ENCODE measurements at places on chromosomes 7 and 10.

- no peak for DNase-seq
These were observed 134.1 kb upstream of the KLF14 start for GRCh38 chr7:130868139-130868538.

DNA sequence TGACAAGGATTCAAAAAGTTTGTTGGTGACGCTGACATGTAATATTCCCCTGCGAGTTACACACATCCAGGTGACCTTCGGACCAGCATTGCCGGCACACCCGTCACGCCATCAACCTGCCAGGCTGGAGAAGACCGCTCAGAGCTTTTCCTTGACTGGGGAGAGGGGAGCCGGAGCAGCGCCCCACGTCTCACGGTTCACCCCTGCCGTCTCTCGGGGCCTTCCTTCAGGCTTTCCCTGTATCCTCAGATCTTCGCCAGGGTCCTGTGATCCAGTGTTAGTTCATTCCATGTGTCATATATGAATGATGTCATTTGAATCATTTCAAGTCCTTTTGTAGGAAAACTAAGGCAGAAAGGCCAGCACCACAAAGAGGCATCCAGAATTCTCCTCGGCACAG lies 127.8 kb downstream of the MGMT start:
- DNase-seq, result no peak

- no peak for DNase-seq
These were observed 177.5 kb downstream of the HPSE2 start for GRCh38 chr10:99057936-99058690.

GRCh38 chr7:34133356-34133982 lies 228.1 kb downstream of the BMPER start:
- DNase-seq, result no peak

DNA sequence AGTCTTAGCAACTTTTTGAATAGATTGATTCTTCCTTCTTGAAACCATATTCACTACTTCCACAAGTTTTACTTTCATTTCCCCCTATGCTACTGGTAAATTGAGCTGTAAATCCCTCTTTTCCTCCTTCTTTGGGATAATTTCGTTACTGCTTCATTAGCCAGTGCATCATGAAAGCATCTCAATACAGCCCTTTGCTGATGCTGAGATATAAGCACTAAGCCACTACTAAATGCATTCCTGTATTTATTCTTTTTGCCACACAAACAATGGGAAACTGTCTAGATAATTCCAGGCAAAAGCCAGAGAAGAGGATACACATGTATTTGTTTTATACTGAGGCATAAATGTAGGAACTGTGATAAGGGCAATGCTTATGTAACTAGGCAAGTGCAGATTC lies 313.9 kb downstream of the NXPH1 start:
- DNase-seq, result no peak

GRCh38 chr10:917416-917720 lies 14.1 kb downstream of the LARP4B start:
- no peak for DNase-seq

GRCh38 chr10:80174641-80175395 lies 30.5 kb downstream of the ANXA11 start:
- DNase-seq, result no peak

- no peak for DNase-seq
These were observed 353.2 kb downstream of the AUTS2 start for GRCh38 chr7:69951458-69951857.

- DNase-seq, result peak; percentile 66
These were observed 10.0 kb downstream of the DNAJC1 start for GRCh38 chr10:21993360-21994001.

Data from CD4-positive, alpha-beta T cell treated with Interferon alpha-2 for 1 hour (primary cell).